NCI-H1930 (cell line): ENCODE measurements at places on chromosomes 1 and 21.

DNA sequence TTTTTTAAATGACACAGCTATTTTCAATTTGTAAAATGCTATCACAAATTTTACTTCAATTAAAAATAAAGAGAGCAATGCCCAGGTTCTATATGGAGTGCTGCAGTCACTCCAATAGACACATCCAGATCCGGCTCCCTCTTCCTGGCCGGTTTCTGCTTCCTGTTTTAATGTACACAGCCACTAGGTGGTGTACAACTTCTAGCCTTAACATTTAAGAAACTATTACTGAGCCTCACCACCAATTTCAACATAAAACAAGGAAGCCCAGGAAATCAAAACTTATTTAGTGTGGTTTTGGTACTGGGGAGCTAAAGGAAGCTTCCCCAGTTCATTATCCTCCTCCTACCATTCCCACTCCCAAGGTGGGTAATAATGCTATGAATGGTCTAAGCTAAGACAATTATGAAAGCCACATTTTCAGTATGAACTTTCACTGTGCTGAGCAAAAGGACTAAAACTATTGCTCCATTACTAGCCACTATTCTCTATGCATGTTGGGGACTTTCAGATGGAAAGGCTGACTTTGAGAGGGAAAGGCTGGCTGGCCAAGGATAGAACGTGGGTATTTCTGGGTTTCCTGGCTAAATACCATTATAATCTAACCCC lies 25.5 kb upstream of the MTMR11 start:
- peak; percentile 53 for DNase-seq

DNA sequence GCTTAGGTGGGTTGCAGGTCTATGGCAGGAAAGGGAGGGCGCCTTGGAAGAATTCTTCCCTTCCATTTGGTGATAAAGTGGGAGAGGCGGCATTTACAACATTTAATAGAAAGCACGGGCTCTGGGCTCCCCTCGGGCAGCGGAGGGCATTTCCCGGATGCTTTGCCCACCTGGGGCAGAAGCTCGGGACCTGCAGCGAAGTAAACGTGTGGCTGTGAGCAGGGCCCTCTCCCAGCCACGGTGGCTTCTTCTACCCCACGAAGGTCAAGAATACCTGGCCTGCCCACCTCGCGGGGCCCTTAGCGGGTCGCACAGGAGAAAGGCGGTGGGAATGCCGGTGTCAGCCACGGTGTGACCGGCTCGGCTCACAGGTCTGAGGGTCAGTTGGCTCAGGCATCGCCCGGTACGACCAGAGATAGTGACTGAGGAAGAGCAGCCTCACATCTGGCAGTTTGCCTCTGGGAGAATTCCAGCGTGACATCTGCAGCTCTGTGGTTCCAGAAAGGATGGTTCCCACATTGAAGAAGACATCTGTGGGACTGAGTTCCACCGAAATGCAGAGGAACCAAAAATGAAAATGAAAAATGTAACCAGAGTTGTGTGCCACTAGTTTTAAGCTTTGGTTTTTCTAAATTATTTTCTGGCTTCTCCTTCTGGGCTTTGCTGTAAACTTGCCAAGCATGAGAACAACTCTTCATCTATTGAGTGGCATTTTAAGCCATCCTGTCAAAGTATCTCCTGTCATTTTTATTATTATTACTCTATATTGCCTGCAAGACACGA lies 720 bp upstream of the F3 start:
- DNase-seq, result no peak

DNA sequence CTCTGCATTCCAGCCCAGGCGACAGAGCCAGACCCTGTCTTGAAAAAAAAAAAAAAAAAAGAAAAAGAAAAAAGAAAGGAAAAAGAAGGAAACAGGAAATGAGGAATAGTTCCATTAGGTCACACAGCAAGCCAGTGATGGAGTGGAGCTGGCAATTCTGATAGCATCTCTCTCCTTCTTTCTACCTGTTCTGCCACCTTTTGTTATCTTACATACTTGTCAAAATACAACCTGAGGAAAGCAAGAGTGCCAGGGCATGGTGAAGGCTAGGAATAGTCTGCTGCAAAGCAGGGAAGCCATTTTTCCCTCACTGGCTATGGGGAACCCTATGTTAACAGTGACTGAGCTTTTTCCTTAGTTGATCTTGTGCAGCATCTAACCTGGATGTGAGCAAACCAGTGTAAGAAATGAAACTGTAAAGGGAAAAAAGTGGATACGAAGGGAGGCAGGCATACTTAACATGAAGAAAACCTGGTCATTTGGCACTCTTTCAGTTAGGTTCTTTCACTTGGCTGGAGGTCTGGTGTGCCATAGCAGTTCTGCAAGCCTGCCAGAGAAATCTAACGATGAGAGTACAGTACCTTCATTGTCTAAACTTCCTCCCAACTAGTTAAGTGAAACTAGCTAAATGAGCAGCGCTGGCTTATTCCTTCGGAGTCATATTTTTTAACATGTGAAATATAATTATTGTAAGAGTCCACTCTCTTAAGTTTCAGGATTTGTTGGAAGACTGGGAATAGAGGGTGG lies 17.9 kb upstream of the THEM5 start:
- DNase-seq, result no peak

GRCh38 chr1:177897998-177898654 lies 71.7 kb downstream of the SEC16B start:
- no peak for DNase-seq

DNA sequence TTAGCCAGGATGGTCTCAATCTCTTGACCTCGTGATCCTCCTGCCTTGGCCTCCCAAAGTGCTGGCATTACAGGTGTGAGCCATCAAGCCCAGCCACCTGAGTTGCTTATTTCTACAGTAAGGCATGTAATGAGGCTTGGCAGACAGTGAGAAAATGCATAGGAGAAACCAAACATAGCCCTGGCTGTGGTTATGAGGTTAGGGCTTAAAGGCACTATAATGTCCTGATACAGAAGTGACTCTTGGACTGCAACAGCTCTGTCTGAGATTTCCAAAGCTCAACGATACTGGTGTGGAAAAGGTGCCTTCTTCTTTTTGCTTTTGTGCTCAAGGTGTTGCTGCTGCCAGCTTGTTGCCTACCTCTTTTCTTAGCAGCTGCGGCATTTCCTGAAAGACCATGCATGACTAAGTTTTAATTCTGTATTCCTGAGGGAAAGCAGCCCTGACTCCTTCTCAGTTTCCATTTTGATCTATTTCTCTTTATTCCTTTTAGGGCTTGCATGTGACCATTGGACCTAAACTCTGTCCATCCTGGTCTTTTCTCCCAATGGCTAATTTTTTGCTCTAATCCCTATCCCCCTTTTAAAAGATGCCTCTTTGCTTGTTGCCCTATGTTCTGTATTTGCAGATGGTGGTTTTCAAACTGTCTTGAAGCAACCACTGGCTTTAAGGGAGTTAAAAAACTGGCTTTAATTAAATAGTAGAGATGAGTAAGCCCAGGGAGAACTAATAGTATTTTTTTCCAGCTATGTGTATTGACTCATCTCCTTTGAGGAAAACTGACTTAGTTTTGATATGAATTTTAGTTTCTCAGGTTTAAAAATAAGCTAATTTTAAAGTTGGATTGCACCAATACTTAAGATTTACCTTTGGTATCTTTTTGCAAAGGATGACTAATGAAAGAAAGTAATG lies 70.3 kb downstream of the KIF1B start:
- DNase-seq, result no peak

- no peak for DNase-seq
These were observed 33.4 kb downstream of the ATF3 start for GRCh38 chr1:212641956-212642355.

DNA sequence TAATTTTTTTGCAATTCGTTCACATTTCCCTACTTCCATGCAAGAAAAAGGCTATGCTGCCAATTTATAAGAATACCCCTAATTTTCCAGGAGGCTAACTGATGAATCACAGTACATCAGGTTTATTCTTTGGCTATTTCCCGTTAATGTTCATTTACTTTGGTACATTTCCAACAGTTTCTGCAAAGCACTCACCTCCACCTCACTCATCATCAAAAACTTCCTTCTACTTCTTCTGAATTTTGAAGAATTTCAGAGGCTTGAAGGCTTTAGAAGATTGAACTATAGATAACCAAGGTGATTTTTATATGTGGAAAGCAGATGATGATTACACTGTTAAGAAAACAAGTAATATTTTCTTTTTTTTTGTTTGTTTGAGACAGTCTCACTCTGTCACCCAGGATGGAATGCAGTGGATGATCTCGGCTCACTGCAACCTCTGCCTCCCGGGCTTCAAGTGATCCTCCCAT lies 60.5 kb upstream of the HP1BP3 start:
- DNase-seq, result no peak

GRCh38 chr1:60569189-60569588 lies 495.6 kb upstream of the C1orf87 start:
- no peak for DNase-seq

- DNase-seq, result no peak
These were observed 46.4 kb upstream of the NBL1 start for GRCh38 chr1:19597496-19598309.

GRCh38 chr1:92992877-92993276 lies 31.6 kb upstream of the DIPK1A start:
- DNase-seq, result no peak

DNA sequence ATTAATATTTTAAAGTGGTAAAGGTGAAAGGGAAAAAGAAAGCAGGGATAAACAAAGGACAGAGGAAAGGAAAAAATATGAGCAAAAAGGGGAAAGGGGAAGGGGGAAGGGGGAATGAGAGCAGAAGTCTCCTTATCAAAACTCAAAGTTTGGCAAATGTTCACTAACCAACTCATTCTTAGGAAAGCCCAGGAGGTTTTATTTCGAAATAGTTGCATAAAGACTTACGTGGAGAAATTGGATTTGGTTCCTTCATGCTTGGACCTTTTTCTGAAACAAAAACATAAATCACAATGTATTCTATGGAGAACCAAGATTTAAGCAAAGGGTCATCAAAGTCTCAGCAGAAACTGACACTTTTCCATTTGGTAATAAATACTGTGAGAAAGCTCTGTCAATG lies 188.1 kb downstream of the TGFBR3 start:
- no peak for DNase-seq

GRCh38 chr1:69491416-69491815 lies 76.3 kb upstream of the LRRC7 start:
- DNase-seq, result no peak

- DNase-seq, result no peak
These were observed 5.5 kb downstream of the TRAF5 start for GRCh38 chr1:211332036-211332616.

GRCh38 chr1:7607097-7607496 lies 164.0 kb upstream of the VAMP3 start:
- DNase-seq, result no peak

DNA sequence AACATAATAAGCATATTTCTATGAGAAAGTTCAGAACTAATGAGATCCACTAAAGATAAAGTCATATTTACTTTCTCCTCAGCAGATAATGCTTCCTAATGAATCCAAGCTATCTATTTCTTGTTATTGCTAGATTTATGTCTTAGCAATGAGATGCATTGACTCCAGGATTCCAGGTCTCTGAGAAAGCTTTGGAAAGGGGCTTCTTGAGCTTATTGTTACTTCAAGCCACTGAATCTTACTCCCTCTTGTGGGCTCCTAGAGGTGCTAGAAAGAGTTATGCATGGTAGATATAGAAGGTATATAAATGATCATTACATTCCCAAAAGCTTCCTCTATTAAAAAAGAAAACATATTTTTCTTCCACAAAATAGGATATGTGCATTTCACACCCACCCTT lies 246.4 kb upstream of the ADAMTS5 start:
- DNase-seq, result no peak

GRCh38 chr1:223235091-223235490 lies 92.0 kb upstream of the TLR5 start:
- DNase-seq, result no peak

- DNase-seq, result no peak
These were observed 37.7 kb downstream of the IFI44 start for GRCh38 chr1:78687315-78687714.

DNA sequence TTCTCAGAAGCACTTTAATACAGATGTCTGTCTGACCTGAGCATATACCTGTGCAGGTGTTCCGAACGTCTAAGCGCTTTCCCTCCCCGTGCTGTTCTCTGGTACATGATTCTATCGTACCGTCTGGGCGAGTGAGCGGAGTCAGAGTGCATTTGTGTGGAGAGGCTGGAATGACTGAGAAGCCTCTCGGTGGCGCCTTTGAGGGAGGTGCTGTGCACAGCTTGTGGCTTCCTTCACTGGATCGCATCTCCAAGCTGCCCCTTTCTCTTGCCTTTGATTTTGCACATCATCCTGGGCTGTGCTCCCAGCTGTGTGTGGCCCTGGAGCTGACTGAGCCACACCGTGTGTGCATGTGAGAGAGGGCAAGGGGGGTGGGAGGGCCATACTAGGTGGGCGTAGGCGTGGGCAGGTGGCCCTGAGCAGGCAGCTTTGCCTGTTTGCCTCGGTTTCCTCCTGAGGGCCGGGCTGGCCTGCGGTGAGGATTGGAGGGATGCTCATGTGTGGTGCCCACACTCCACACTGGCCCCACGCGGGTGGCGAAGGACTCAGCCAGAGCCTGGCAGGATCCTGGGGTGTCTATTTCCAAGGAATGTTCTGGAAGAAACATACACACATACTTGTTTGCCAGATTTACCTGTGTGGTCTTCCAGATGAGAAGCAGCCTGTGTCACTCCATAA lies 105.3 kb downstream of the ADARB1 start:
- no peak for DNase-seq

- DNase-seq, result no peak
These were observed 4.4 kb downstream of the ATP1B1 start for GRCh38 chr1:169110689-169111447.

DNA sequence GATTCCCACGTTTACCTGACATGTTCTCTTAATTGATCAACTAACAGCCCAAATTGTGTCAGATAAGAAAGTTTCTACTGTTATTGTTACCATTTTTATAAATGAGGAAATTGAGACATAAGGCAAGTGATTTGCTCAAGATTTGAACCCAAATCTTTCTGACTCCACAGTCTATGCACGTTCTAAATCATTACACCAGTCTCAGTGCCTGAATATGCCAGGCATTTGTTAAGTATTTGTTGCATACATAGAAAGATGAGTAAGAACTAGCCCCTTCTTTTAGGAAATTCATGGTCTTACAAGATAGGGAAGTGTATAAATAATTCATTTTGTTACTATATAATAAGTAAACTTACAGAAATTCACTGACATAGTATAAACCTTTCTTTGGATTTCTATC lies 7.1 kb upstream of the CD101 start:
- no peak for DNase-seq

DNA sequence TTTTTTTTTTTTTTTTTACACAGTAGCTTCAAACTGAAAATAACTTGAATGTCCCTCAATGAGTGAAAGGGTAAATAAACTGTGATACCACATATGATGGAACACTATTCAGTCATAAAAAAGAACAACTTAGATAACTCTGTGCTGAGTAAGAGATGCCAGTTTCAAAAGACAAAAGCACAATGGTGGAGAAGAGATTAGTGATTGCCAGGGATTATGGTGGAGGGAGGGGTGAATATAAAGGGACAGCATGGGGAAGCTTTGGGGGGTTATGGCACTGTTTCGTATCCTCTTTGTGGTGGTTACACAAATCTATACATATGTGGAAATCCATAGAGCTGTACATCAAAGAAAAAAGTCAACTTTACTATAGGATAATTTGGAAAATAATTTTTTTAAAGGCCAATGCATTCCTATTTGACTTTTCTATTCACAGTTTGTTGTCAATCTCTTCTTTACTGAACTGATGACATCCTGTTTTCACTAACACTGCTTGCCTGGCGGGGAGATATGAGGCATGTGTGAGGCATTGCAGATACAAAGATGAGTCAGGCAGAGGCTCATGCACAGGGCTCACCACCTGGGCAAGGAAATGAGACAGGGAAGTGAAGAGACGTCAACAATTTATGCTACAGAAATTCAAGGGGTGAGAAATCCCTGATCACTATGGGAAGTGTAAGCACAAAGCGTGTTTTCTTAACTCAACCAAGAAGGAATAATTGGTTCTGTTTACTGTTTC lies 302.7 kb downstream of the DUSP10 start:
- DNase-seq, result no peak

GRCh38 chr1:34865981-34866761 lies 6.6 kb upstream of the SMIM12 start:
- no peak for DNase-seq
